Activated T-helper 1 cell treated with anti-CD3 and anti-CD28 coated beads, Interleukin-2, amount 50 U/mL, for 16 hours (primary cell): ENCODE measurements at places on chromosomes 7 and 10.

- no peak for DNase-seq
Observed at GRCh38 chr10:34535872-34536271, 279.2 kb downstream of the PARD3 start.

DNA sequence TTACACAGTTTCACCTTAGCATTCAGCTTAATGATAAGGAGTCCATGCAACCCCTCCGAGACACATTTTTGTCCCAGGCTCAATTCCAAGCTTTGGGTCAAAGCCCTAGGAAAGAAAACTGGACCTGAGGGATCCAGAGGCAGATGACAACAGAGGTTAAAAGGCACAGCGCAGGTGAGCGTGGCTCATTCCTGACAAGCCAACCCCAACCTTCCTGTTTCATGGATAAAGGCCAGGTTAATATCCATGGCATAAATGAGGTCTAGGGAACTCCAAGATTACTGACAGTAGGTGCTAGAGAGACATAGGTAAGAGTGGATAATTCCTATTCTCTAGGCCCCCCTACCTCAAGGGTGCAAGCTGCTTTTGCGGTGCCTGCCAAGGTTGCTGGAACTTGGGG is 86.7 kb upstream of the GPR22 start:
- no peak for DNase-seq

DNA sequence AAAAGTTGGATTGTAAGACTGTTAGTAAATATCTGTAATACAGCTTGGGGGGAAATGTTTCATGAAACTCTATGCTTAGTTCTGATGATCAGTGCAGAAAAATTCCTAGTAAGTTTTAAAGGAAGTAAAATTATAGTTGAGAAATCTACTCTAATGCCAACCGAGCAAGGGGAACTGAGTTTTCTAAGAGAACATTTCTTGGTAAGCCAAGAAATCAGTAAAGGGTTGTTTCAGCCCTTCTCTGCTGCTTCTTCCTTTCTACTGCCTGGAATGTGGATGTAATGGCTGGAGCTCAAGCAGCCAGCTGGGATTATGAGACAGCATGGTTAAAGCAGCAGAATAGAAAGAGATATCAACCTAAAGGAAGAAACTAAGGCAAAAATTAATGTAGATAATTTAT is 15.9 kb upstream of the AKR1B1 start:
- no peak for DNase-seq

- no peak for DNase-seq
Observed at GRCh38 chr10:44380829-44381600, 3.9 kb downstream of the CXCL12 start.

DNA sequence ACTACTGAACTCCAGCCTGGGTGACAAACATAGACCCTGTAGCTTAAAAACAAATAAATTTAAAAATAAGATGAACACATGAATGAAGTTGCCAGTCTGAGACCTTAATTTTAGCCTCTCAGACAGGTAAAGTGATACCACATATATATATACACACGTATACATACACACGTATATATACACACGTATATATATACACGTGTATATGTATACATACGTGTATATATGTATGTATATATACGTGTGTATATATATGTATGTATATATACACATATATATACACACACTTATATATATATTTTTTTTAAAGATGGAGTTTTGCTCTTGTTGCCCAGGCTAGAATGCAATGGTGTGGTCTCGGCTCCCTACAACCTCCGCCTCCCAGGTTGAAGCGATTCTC is 62.7 kb downstream of the UBE2H start:
- no peak for DNase-seq
